ENCODE measurements at places on chromosomes 3 and 15.
A peak's percentile ranks its signal among the peaks of the same experiment; 100 is the strongest.

DNA sequence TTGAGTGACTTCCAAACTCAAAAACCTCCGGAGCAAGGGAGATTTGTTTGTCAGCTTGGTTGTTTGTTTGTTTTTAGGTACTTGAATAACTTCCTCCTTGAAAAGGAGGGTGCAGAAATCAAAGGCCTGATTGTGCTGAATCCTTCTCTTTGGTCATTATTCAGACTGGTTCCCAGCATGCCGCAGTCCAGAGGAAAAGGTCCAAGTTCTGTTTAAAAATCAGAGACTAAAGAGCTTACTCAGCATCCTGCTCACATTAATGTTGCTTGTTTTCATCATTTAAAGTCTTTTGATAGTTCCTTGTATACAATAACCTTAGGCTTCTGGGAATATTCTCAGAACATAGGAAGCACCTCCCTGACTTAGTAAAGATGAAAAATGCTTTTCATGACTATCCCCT lies 982 bp upstream of the SCG3 start:
- no peak for DNase-seq

DNA sequence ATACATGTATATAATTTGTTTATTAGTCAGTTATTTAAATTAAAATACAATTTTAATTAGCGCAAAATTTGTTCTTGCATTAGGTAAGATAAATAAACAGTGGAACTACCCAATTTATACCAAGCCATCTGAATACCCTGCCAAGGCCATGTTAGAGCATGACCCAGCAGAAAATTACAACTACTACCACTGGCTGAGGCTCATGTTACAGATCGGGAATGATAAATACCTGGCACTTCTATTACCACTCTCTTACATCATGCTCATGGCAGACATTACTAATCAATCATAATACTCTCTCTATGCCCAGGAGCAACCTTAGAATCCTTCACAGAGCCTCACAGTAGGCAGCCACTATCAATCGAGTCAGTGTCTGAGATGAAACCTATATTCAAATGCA lies 21.2 kb upstream of the LMOD3 start:
- peak; percentile 67 for DNase-seq

DNA sequence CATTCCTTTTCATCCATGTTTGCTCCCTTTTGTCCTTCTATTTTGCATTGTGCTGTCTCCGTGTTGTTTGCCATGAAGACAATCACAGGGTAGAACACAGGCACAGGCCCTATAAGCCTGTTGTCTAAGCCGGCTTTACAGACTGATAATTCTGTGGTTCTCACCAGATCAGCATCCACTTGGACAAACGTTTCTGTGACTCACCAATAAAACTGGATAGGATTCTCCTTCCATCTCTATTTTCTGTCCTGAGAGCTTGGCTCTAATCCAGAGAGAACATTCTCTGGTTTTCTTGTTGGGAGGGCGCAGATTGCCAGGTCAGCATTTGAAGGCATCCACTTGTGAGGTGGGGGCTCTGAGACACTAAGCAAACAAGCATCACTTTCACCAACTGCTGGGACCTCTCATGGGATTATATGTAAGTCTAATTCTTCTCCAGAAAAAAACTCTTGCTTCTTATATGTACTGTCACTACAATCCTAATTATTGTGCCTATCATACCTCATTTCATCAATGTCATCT lies 101.6 kb downstream of the ERC2 start:
- peak; percentile 12 for DNase-seq

DNA sequence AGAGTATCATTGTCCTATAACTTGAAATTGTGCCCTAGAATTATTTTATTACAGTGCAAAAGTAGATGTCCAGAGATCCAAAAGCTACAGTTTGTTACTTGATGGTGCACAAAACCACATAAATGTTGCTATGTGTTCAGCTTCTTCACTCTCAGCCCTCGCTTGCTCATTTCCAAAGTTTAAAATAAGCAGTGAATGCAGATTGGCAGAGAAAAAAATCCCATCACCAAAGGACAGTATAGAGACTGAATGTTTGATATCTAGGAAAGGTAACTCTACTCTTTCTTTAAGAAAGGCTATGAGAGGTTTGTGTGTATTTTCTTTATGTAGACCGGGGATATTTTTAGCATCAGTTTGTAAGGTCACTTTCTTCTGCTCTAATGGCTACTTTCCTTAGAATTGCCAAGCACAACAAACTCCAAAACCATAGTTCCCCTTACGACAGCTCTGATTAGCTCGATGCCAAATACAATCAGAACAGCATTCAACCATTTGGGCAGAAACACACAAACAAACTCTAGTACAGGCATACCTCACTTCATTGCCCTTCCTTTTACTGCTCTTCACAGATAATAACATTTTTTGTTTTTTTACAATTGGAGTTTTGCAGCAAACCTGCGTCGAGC lies 164.1 kb upstream of the CCDC54 start:
- no peak for DNase-seq

All from fibroblast of skin of scalp (primary cell).